ENCODE measurements at places on chromosomes 7 and 10. TPM values are rescaled to one million over a fixed set of nuclear protein-coding genes. Genes with fewer than 3 reads are reported as not detected.

The CPA2 gene
- 0.87 TPM for total RNA-seq

The MPP7 gene
- total RNA-seq = 12.8 TPM

GRCh38 chr10:6701289-6701688 lies 121.2 kb upstream of the PRKCQ start:
- no peaks in the 10 kb centered on the region for H3K36me3 ChIP-seq
- H3K4me1 ChIP-seq = no peaks in the 10 kb centered on the region
- DNase-seq = no peak
- peaks cover 4% of the 10 kb centered on the region for H3K27me3 ChIP-seq

The HOXA10 gene
- total RNA-seq = not detected
